ENCODE measurements at places on chromosomes 5 and 9.

GRCh38 chr5:159814222-159814621 is 102.1 kb upstream of the ADRA1B start:
- no peak for DNase-seq

DNA sequence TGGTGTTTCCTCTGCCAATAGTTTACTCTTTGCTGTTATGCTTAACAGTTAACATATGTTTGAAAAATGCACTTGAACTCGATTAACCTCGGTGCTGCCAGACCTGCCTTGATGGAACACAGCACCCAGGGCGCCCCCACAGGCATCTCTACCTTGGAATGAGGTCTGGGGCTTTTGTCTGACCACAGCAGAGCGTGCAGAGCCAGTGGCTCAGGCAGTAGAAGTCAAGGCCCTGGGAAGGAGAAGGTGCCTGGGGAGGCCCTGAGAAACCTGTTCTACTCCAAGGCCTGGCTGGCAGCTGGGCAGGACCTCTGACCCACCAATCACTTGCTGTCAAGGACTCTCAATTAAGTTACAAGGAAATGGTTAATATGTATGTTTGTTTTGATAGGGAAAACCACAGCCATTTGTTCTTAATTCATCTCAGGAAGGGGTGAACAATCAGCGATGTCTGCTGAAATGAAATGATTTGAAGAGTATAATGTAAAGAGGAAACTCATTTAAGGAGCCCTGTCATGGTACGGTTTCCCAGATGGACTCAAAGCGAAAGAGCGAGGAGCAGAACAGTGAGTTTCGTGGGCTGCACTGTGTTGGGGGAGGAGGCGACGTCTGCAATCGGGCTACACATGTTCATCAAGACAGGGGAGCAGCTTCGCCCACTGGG is 21.9 kb downstream of the MACROH2A1 start:
- no peak for DNase-seq

- DNase-seq = no peak
Measured at GRCh38 chr9:108412755-108413154, 443.0 kb downstream of the ACTL7B start.

DNA sequence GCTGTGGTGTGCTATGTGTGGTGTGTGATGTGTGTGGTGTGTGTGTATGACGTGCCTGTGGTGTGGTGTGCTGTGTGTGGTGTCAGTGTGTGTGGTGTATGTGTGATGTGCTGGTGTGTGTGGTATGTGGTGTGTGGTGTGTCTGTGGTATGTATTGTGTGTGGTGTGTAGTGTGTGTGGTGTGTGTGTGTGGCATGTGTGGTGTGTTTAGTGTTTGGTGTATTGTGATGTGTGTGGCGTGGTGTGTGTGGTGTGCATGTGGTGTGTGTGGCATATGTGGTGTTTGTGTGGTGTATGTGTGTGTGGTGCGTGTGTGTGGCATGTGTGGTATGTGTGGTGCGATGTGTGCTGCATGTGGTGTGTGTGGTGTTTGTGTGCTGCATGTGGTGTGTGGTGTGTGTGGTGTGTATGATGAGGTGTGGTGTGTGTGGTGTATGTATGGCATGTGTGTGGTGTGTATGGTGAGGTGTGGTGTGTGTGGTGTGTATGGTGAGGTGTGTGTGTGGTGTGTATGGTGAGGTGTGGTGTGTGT is 18.3 kb upstream of the RNU6ATAC start:
- no peak for DNase-seq

- DNase-seq = no peak
Measured at GRCh38 chr9:69218166-69218565, 44.1 kb downstream of the TJP2 start.

DNA sequence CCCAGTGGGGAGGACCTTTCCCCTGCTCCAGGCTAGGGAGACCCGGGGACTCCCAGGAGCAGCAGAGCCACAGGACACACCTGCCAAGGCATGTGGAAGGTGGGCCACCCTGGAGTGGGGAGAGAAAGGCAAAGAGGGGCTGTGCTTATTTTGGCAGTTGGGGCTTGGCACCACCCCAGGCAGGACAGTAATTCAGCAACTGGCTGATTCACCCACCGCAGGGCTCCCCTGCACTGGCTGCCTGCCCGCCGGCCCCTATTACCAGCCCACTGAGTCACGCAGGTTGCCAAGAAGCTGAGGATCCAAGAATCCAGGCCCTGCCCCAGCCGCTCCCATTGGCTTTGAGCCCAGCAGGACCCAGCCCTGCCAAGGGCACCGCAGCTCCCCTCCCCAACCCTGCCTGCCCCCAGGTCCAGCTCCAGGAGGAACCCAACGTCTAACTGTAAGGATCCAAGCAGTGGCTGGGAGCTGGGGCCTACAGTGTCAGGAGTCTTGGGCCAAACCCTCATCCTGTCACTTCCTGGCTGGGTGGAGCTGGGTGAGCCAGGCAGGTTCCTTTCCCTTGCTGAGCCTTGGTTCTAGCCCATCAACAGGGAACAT is 14.2 kb upstream of the RALGDS start:
- no peak for DNase-seq

- no peak for DNase-seq
Measured at GRCh38 chr9:117587263-117587662, 116.9 kb upstream of the TLR4 start.

GRCh38 chr5:158166424-158166823 is 307.5 kb upstream of the CLINT1 start:
- no peak for DNase-seq

- peak; percentile 11 for DNase-seq
Measured at GRCh38 chr5:163706053-163706771, 200.8 kb downstream of the MAT2B start.

DNA sequence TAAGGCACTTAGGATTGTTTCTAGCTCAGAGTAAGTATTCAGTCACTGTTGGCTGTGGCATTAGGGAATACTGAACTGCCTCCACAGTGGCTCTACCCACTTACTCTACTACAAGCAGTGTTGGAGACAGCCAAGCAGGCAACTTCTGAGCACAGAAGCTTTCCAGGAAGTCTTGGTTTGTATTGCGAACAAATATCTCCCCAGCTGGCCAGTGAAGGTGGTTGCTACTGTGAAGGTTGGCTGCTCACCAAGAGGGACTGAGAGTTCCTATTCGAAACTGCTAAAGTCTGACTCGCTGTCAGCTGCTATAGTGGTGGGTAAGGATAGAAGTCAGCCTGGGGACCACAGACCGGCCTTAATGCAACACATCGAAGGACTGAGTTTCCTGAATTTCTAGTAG is 319.1 kb downstream of the KIF4B start:
- DNase-seq = no peak

- no peak for DNase-seq
Measured at GRCh38 chr5:109901628-109901981, 211.9 kb downstream of the MAN2A1 start.

DNA sequence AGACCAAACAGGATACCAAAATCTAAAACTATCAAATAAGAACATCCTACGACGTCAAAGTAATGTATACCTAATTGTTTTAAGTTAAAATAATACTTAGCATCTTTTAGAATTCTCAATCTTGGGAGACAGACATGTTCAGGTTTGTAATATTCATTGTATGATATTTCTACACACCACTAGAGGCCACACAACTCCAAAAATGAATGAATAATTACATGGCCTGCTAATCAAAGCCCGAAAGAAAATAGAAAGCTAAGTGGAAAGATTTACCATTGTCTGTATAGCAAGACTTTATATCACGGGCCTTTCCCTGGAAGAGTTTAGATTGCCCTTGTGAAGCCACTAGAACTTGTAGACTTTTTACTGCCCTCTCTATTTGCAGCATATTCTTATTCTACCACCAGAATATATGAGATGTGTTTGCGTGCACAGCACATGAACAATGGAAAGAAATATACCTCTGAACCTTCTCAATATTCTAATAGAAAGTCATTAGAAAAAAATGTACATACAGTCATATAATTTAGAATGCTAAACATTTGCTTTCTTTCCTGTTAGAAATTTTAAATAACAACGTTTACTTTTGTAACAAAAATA is 380.1 kb upstream of the NUDT12 start:
- DNase-seq = no peak

GRCh38 chr5:64873441-64873840 is 104.7 kb downstream of the CWC27 start:
- no peak for DNase-seq

DNA sequence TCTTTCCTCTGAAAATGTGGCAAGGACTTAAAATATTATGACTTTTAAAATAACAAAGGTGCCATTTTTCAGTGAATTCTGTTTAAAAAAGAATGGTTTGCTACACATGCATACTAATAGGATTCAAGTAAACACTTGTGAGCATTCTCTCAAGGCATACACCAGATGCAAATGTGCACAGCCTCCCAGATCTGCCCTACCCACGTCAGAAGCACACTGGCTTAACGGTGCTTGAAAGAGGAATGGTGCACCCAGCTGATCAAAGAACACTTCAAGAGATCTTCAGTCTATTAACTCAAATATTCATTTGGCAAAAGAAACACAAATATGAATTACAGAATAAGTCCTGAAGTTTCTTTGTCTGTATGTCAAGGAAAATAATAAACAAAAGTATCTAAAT is 15.8 kb downstream of the GABRB2 start:
- no peak for DNase-seq

DNA sequence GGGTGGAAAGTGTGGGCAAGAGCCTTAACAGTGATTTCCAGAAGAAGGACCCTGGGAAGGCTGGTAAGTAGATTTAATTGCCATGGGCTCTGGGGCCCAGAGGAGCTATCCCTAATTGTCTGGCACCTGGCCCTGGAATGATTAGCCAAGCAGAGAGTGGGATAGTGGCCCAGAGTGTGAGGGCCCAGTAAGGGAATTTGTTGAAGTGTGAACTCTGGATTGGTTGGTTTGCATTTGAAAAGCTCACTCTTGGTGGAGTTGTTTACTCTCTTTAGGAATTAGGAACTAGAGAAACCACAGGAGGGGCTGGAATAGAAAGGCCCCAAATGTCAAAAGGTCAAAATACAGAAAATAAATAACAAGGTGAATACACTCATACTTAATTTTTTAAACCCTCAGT is 207.1 kb downstream of the GABRG2 start:
- DNase-seq = no peak

GRCh38 chr5:79200573-79201183 is 35.3 kb upstream of the JMY start:
- DNase-seq = no peak

- peak; percentile 31 for DNase-seq
Measured at GRCh38 chr9:16532272-16532671, 338.2 kb downstream of the BNC2 start.

DNA sequence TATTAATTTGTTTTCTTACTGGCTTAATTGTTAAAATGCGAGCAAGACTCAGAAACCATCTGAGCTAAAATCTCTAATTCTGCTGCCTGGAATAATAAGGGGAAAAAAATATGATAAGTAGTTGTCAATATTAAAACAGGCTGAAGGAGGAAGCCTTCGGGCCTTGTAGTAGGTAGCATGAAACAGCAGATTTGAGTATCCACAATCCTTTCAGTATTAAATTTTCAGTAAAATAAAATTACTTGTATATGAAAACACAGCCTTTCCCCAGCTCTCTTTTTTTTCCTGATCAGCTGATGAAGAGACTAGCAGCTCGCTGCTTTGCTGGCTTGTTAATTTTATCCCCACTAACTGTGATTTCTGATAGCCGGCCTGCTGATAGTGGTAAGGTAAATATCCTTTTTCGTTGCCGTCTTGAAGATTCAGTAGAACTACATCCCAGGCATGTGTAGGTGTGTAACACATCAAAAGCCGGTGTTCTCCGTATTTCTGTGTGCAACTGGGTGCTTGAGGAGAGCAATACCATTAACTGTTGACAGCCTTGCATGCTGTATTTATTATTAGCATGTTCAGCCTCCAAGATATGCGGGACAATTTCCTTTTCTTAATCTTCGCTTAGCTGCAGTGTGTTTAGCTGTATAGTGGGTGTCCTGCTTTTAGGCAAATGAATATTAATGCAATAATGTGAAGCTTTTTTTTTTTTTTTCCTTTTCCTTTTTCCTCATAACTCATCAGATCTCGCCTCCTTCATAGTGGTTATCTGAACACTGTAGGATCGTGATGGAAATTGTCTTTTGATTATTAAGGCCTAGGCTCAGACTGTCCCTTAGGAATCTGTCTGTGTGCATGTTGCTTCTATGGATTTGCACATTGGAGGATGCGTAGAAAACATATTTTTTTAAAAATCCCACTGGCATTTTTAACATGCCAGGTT is 144.6 kb downstream of the SMARCA2 start:
- DNase-seq = no peak

DNA sequence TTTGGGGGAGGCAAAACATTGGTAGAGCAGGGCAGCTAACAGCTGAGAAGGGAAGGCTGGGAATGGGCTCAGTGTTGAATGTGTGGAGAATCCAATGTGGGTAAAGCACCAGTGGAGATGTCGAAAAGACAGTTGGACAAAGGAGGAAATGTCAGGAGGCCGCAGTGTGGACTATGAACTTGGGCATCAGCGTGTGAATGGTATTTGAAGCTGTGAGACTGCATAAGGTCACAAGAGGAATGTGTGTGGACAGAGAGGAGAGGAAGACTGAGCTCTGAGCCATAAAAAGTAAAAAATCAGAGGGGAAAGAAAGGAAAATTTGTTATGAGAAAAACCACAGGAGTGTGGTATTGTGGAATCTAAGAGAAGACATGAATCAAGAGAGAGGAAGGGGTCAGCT is 99.4 kb upstream of the ADAMTS16 start:
- DNase-seq = no peak

DNA sequence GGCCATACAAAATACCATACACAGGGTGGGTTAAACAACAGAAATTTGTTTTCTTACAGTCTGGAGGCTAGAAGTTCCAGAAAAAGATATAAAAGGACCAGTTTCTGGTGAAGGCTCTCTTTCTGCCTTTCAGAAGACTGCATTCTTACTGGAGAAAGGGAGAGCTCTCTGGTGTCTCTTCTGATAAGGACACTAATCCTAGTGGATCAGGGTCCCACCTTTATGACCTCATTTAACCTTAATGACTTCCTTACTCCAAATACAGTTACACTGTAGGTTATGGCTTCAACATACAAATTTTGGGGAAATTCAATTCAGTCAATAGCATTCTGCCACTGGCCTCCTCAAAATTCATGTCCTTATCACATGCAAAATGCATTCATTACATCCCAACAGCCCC is 351.9 kb upstream of the POU5F2 start:
- no peak for DNase-seq

DNA sequence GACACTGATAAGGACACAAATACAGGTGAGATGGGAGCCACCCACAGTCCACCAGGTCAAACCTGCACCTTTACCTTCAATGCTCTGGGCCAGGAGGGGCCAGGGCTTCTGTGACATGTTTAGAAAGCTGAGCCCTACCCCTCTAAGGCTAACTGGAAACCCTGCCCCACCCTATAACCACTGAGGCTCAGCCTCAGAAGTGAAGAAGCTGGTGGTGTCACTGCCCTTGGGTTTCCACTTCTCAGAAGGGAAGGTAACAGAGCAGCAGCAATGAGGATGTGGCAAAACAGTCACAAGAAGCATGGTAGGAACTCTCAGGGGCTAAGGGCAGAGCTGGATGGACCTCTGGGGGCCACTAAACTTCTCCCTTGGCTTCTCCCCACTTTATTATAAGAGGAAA is 6.0 kb downstream of the PDGFRB start:
- DNase-seq = no peak

- DNase-seq = no peak
Measured at GRCh38 chr9:37953775-37954437, 50.0 kb upstream of the SLC25A51 start.

GRCh38 chr9:98154678-98155077 is 35.7 kb upstream of the TRIM14 start:
- no peak for DNase-seq

Measured in NCI-H2171 treated with DMSO at 0.1 percent for 48 hours (cell line).